Activated naive CD4-positive, alpha-beta T cell (primary cell): ENCODE measurements at places on chromosomes 1 and 21.

GRCh38 chr1:10686404-10687040 lies 109.9 kb downstream of the CASZ1 start:
- no peak for DNase-seq

- DNase-seq = no peak
These were observed 21.1 kb upstream of the OR10J5 start for GRCh38 chr1:159556931-159557369.

DNA sequence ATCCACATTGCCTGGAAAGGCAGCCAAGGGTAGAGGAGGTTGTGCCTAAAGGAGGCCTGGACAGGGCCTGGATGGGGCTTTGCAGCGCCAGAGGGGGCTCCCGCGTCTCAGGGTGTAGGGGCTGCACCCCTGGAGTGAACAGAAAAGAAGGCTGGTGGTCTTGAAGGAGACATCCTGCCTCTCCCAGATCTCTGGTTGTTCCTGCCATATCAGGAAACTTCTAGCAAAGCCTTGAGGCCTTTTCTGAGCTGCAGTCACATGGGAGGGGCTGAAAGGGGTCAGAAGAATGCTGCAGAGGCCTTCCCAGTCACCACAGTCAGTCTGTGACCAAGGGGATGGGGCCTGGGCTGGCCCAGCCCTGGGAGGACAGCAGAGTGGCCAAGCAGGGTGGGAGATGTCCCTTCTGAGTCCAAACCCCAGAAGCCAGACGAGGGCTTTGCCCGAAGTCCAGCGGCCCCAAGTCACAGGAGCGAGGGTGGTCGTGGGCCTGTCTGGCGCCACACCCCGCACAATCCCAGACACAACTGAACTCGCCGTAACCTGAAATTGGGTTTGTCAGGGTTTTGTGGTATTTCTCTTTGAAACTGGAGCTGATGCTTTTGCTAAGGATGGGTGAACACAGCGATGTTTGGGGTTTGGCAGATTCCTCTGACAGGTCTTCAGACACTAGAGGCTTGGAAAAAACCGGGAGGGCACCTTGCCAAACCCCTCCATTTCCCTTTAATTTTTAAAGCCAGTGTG lies 29.6 kb downstream of the SIM2 start:
- DNase-seq = no peak

DNA sequence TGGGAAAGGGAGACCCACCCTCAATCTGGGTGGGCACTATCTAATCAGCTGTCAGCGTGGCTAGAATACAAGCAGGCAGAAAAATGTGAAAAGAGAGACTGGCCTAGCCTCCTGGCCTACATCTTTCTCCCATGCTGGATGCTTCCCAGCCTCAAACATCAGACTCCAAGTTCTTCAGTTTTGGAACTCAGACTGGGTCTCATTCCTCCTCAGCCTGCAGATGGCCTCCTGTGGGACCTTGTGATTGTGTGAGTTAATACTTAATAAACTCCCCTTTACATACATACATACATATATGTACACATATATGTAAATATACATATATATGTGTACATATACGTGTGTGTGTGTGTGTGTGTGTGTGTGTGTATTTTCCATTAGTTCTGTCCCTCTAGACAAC lies 207.1 kb downstream of the BRINP2 start:
- DNase-seq = no peak

DNA sequence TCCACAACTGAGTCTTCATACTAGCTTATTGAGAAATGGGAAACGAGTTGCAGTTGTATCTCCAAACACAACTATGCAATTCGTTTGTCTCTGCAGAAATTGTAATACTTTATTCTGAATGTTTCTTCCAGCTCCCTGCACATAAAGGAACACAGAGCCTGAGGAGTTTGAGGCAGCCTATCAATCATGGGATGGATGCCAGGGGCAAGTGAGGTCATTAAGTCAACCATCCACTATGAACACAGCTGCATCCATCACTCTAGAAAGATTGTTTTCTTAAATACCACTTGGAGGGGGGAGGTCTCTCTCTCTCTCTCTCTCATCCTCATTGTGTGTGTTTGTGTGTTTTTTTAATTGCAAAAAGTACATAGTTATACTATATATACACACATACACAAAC lies 2.9 kb upstream of the PSMB2 start:
- no peak for DNase-seq

GRCh38 chr1:225447650-225448089 lies 19.8 kb upstream of the LBR start:
- no peak for DNase-seq

GRCh38 chr21:45421071-45421845 lies 16.3 kb downstream of the COL18A1 start:
- DNase-seq = no peak

GRCh38 chr1:63968663-63969440 lies 195.0 kb downstream of the ROR1 start:
- DNase-seq = no peak

GRCh38 chr1:49163031-49163430 lies 386.3 kb upstream of the BEND5 start:
- DNase-seq = no peak

DNA sequence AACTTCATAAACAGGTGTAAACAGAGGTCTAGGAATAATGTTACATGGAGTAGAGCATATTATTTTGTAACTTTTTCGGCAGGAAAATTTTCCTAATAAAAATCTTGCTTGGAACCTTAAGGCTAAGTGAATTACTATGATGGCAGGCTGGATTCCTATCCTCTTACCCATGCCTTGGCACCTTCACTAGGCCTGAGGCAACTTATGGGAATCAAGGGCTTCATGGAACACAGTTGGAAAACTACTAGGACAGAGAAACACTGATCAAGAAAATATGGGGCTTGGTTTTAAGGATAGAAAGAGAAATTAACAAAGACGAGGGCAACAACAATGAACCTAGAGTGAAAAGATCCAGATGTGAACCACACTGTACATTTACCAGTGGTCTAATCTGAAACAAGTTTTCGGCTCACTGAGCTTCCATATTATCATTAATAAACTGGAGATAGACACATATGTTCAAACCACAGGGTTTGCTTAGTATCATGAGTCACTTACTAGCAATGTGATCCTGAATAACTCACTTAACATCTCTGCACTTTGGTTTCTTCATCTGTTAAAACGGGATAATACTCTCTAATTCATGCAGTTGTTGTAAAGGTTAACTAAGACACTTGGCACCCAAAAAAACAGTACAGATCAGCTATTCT lies 68.5 kb downstream of the GPATCH2 start:
- no peak for DNase-seq

DNA sequence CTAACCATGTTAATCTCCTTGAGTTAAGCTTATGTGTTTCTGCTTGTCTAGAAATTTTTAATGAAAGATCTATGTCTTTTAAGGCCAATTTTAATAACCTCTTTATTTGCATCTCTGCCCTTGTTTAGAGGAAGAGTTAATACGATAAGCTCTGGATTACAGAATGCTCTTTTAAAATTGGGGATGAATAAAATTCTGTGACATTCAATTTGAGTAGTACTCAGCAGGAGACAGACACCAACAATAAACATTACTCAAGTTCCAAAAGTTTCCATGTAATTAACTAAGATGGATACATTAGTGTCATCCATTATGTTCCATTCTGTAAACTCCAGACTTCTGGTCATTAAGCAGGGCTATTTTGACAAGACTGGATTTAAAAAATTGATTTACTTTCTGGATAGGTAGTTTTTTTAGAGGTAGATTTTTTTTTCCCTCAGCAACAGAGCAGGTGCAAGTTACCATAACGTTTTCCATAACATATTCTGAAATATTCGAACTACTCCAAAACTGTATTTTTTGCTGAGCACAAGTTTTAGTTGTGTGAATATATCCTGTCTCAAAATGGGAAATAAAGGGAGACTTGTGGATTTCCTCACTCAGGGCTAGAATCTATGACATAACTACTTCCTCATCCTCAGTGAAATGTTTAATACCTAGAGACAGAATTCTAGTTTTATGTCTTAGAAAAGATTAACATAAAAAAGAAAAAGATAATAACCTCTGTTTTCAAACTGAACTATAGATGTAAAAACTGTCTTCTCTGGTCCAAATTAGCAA lies 221.7 kb downstream of the NEGR1 start:
- no peak for DNase-seq

DNA sequence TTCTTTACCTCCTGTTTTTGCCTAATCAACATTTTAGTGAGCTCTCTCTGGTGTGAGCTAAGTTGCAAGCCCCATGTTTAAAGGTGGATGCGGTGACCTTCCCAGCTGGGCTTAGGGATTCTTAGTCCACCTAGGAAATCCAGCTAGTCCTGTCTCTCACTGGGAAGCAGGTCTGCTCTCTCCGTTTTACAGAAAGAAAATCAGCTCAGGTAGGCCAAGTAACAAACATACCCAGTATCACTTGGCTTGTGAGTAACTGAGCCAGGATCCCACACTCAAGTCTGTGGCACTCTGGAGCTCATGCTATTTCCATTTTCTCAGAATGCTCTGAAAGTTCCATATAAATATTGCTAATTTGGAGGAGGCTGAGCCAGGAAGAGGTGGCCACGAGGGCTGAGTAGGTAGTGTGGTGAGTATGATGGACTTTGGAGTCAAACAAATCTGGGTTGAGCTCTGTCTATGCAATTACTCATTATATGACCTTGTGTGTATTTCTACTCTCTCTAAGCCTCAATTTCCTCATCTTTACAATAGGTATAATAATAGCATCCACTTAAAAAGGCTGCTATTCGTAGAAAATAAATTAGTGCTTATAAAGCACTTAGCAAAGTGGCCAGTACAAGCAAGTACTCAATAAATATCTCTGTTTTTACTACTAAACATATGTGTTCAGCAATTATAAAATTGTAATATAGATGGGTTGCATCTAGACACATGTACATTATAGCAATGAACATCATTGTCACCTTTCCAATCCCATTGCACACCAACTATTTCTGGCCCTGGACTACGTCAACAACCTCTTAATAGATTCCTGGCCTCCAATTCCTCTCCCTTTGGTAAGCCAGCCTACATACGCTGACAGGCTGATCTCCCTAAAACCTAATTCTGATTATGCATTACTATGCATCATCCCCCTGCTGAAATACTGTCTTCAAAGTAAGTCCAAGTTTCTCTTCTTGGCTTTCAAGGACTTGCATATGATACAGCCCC lies 32.7 kb upstream of the DHCR24 start:
- DNase-seq = no peak

DNA sequence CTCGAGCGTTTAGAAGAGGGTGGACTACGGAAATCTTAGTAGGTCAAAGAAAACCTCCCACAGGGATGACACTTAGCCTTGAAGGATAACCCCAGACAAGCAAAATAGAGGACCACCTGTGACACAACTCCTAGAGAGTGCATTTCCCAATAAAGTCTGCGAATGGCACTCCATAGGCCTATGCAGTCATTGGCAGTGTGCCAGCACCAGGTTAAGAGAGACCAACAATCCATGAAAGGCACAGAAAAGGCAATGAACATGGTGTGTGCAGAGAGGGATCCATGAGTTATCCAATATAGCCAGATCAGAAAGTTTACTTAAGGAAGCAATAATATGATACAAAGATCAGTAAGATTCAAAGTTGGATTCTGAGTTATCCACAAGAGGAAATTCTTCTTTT lies 45.2 kb upstream of the FMO2 start:
- no peak for DNase-seq
